ENCODE measurements at places on chromosomes 1 and 21. TPM values are rescaled to one million over a fixed set of nuclear protein-coding genes. Genes with fewer than 3 reads are reported as not detected.

The TINAGL1 gene
- total RNA-seq, result 154 TPM

The ATP5IF1 gene
- total RNA-seq, result 286 TPM

The OPRD1 gene
- under 0.01 TPM for total RNA-seq

The DEPDC1 gene
- 0.38 TPM for total RNA-seq

The PADI6 gene
- total RNA-seq, result not detected

The LRRC39 gene
- total RNA-seq, result 0.53 TPM

The UTS2 gene
- total RNA-seq, result 0.26 TPM

The IRF6 gene
- total RNA-seq, result 226 TPM

The METTL18 gene
- total RNA-seq, result 4.7 TPM

The MANEAL gene
- total RNA-seq, result 0.26 TPM

The RGS1 gene
- total RNA-seq, result not detected

The OR2T29 gene
- total RNA-seq, result not detected

The CLDN17 gene
- 2.3 TPM for total RNA-seq

The PBX1 gene
- total RNA-seq, result 2.9 TPM

The IL19 gene
- total RNA-seq, result not detected

The SHISAL2A gene
- not detected for total RNA-seq

All from bronchial epithelial cell (primary cell).